NCI-H524 treated with DMSO at 0.1 percent for 48 hours (cell line): ENCODE measurements at places on chromosomes 16 and 17.

DNA sequence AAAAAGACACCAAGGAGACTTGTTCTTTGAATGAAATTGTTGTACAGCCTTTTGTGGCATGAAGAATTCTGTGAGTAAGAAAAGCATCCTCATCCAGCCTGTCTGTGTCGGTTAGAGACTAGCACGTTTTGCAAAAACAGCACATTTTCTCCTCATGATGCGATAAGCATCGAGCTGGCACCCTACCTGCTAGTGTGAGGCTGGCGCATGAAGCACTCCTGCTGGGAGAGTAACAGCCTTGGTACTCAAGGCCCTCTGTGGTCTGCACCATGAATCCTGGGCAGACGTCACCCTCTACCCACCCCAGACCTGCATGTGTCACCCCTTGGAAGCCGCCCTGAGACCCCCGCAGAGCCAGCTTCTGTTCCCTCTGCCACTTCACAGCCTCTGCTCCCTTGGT is 92.6 kb upstream of the TMEM132E start:
- DNase-seq, result no peak

DNA sequence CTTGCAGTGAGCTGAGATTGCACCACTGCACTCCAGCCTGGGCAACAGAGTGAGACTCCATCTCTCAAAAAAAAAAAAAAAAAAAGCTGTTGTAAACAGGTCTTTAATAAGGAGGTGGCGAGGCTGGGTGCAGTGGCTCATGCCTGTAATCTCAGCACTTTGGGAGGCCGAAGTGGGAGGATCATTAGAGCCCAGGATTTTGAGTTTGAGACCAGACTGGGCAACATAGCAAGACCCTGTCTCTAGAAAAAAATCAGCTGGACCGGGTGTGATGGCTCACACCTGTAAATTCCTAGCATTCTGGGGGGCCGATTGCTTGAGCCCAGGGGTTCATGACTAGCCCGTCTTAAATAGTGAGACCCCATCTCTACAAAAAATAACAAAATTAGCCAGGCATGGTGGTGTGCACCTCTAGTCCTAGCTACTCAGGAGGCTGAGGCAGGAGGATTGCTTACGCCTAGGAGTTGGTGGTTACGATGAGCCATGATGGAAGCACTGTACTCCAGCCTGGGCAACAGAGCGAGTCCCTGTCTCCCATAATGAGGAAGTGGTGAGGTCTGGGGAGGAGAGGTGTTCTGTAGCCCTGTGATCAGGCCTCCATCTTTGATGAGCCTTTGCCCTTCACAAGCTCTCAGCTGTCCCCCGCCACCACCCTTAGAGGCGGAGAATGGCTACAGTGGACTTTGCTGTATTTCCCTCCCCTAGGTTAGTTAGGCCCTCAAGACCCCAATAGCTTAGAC is 36.2 kb downstream of the ZNF778 start:
- DNase-seq, result no peak

DNA sequence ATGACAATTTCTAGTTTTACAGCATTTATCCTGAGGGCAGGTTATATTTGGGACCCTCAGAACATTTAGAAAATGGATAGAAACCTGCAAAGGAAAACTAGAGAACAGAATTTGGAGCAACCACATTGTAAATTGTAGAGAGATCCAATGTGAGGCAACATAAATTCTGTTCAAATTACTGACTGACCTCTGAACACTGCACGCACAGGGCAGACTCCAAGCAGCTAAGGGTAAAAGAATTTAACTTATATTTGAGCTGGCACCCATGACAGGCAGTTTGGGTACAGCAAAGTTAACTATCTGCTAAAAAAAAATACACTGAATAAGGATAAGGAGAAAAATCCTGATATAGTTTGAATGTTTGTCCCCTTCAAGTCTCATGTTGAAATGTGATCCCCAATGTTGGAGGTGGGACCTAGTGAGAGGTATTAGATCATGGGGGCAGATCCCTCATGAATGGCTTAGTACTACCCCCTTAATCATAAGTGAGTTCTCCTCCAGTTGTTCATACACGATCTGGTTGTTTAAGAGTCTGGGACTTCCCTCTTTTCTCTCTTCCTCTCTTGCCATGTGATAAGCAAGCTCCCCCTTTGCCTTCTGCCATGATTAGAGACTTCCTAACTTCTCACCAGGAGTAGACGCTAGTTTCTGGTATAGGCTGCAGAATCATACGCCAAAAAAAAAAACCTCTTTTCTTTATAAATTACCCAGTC is 75.7 kb downstream of the FBXL20 start:
- no peak for DNase-seq

- DNase-seq, result no peak
These were observed 40.5 kb upstream of the ATP2A3 start for GRCh38 chr17:4004517-4005295.

GRCh38 chr16:48129926-48130325 is 25.9 kb downstream of the ABCC12 start:
- no peak for DNase-seq

- DNase-seq, result no peak
These were observed 309 bp downstream of the DNAH2 start for GRCh38 chr17:7717756-7718350.
